ENCODE measurements at places on chromosomes 7 and 10.

GRCh38 chr10:126783806-126784557, 113.5 kb upstream of the C10orf90 start:
- no peak for DNase-seq

DNA sequence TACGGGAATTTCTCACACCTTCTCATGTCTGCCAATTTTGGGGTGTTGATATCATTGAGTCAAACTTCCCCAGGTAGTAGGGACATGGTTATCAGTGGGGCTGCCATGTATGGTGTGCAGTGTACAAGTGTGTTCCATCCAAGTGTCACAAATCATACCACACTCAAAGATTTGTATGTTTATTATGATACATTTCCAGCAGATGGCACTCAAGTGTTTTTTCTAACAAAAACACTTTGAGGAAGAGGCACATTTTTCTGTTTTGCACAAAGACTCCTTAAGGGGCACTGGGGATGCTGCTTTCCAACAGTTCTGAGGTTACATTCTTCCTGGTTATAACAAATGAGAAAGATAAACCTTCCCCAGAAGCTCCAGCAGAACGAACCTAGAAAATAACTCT, 414.5 kb downstream of the REEP3 start:
- DNase-seq = no peak

DNA sequence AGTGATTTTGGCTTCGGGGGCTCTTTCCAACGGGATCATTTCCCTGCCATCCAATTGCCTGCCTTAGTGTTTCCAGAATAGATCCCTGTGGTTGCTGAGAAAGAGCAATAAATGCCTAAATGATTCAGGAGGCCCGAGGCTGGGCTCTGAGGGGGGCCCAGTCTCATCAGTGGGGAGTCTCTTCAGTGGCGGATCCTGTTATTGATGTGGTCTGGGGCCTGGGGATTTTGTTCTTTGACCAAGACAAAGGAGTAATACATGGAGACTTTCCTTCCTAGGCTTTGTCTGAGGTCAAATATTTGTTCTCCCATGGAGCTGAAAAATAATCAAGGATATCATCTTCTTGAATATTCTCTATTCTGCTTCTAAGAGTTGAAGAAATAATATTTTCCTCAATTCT, 40.8 kb downstream of the TAS2R41 start:
- DNase-seq = no peak

DNA sequence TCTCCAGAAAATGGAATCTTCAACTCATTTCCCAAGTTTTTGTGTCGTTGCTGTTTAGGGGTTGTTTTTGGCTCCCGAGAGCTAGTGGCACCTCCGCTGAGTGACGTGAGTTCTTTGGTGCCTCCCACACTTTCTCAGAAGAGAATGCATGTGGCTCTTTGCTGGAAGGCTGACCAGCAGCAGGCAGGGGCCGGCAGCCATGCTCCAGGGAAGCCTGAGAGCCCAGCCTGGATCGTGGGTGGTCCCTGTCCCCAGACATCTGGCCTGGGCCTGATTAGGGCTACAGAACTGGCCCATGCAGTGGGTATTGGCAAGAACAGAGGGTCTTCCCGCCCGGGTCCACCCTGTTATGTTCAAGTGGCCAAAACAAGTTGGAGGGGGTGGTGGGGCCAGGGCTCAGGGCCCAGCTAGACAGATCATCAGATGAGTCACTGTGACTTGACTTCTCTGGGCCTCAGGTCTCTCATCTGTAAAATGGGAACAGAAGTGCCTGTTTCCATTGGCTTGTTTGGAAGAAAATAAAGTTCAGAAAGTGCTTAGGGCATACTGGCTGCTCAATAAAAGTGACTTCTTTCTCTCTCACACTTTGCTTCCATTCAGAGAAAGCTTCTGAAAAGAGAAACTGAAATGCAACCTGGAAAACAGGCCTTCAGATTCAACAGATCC, 83.1 kb downstream of the STRA8 start:
- DNase-seq = no peak

DNA sequence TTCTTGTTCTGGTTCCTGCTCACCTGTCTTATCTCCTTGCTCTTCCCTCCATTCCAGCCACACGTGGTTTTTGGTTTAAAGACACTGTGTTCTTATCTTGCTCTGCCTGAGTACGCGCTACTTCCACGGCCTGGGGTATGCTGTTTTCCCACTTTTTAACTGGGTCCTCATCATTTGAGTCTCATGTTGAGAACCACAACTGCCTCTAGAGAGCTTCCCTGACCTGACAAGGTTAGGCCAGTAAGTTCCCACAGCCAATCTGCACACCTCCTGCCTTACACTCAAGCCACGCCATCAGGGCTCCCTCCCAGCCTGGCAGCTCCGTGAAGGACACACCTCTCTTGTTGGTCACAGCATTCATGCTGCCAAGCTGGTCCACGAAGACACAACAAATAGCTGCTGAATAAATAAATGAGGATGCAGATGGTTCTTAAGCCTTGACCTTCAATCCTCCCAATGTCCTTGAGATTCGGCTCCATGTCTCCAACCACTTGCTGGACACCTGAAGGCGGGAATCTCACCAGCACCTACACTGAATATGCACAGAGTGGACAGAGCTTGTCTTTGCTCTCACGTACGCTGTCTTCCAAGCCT, 201.7 kb upstream of the KLF14 start:
- no peak for DNase-seq

- no peak for DNase-seq
Observed at GRCh38 chr10:44369854-44370253, 15.0 kb downstream of the CXCL12 start.

- DNase-seq = no peak
Observed at GRCh38 chr7:15503603-15504290, 58.1 kb downstream of the AGMO start.

DNA sequence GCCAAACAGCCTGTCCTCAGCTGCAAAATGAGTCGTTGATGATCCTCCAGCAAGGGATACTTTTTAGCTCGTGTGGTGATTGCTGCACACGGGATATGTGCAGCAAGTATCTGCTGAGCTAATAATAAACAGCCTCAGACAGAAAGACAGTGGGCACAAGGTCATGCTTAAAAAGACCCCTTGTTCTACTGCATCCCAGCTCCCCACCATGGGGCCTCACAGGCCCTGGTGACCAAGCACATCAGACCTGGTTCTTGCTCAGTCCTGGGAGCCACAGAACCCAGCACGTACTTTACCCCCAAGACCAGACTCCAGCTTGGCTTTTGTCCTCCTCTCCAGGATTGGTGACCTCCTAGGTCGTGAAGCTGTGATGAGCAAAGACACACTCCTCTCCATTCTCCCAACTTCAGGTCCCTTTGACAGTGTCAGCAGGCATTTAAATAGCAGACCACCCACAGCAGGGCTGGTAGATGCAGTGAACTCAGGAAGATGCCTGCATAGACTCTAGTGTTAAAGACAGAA, 50.5 kb downstream of the EGFR start:
- no peak for DNase-seq

GRCh38 chr7:138303230-138304070, 156.6 kb upstream of the TRIM24 start:
- no peak for DNase-seq

GRCh38 chr7:138258197-138258559, 181.9 kb downstream of the AKR1D1 start:
- no peak for DNase-seq

DNA sequence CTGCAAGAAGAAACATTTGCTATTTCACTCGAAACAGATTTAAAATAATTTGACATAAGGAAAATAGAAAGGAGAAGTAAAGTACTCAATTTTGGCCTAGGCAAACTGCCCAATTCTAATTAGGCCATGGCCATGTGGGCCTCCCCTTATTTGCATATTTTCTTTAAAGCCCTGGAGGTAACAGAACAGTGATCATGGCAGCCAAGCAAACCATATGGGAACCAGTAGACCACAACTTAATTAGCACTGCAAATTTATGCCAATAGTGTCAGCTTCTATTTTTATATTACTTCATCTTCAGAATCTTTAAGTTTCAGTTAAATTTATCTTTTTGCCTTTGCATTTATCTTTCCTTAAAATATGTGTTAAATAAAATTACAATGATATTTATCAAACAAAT, 63.3 kb upstream of the THSD7A start:
- no peak for DNase-seq

- DNase-seq = no peak
Observed at GRCh38 chr7:20896996-20897395, 110.3 kb upstream of the SP8 start.

GRCh38 chr7:121419201-121420148, 23.4 kb upstream of the FAM3C start:
- DNase-seq = no peak

DNA sequence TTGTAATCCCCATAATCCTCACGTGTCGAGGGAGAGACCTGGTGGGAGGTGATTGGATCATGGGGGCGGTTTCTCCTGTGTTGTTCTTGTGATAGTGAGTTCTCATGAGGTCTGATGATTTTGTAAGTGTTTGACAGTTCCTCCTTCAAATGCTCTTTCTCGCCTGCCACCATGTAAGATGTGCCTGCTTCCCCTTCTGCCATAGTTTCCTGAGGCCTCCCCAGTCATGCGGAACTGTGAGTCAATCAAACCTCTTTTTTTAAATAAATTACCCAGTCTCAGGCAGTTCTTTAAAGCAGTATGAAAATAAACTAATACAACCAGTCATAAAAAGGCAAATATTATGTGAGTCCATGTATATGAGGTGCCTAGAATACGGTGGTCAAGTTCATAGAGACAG, 87.5 kb downstream of the FRMD4A start:
- no peak for DNase-seq

GRCh38 chr7:921071-921461, 33.4 kb downstream of the ADAP1 start:
- no peak for DNase-seq

GRCh38 chr10:43419997-43420368, 11.0 kb upstream of the HNRNPF start:
- no peak for DNase-seq

DNA sequence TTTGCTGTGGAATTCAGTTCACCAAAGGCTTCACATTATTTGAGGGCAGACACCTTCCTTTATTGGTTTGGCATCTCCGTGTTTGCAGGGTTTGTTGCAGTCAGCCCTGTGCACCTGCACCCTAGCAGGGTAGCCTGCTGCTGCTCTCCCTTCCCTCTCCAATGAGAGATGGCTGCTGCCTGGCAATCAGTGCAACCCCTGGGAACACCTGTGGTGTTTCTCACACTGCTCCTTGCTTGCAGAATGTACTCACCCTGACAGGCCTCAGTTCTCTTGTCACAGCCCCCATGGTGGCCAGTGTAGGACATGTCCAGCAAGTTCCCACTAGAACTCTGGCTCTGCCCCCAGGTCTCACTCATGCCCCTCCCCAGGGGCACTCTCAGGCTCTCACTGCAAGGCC, 12.1 kb upstream of the PPIA start:
- no peak for DNase-seq

- DNase-seq = no peak
Observed at GRCh38 chr10:124916098-124916584, 25.8 kb upstream of the ZRANB1 start.

GRCh38 chr10:119131512-119132240, 27.8 kb downstream of the DENND10 start:
- no peak for DNase-seq

- DNase-seq = no peak
Observed at GRCh38 chr10:562142-562541, 127.3 kb downstream of the DIP2C start.

DNA sequence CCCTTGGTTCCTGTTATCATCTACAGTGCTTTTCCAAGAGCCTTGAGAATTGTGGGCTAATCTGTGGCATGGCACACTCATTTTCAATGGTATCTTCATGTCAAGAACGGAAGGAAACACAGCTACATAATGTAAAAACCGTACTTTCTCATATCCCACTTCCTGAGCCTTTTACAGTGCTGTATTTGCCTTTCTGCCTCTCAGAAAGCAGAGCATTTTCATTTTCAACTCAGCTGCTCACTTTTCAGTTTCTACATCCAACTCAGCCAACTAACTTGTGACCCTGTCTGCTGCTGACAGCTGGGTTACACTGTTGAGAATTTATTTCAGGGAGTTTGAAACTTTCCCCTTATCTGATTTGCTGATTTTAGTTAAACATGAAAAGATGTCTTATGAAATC, 875.8 kb upstream of the KCND2 start:
- DNase-seq = no peak

DNA sequence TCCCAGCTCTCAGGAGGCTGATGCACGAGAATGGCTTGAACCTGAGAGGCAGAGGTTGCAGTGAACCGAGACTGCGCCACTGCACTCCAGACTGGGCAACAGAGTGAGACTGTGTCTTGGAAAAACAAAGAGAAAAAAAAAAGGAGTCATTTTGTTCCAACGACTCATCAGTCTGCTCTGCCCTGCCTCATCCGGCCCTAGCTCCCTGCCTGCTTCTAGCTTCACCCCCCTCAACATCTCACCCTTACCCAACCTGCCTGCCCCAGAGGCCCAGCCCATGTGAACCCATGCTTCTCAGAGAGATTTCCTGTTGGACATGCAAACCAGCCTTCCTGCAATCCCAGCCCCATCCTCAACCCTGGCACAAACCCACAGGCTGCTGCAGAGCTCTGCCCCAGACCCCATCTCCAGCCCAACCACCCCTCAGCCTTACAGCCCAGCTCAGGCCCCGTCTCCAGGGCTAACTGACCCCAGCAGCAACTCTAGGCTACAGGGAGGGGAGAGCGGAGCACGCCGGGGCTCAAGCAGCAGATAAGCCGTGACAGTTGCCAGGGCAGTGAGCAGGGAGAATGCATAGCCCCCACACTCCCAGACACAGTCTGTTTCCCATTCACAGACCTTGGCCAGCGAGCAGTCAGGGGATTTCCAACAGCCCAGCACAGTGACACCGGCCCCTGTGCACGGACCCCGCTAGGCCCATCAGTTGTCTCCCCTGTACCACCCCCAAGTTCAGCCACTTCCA, 86.0 kb upstream of the KCTD7 start:
- no peak for DNase-seq

DNA sequence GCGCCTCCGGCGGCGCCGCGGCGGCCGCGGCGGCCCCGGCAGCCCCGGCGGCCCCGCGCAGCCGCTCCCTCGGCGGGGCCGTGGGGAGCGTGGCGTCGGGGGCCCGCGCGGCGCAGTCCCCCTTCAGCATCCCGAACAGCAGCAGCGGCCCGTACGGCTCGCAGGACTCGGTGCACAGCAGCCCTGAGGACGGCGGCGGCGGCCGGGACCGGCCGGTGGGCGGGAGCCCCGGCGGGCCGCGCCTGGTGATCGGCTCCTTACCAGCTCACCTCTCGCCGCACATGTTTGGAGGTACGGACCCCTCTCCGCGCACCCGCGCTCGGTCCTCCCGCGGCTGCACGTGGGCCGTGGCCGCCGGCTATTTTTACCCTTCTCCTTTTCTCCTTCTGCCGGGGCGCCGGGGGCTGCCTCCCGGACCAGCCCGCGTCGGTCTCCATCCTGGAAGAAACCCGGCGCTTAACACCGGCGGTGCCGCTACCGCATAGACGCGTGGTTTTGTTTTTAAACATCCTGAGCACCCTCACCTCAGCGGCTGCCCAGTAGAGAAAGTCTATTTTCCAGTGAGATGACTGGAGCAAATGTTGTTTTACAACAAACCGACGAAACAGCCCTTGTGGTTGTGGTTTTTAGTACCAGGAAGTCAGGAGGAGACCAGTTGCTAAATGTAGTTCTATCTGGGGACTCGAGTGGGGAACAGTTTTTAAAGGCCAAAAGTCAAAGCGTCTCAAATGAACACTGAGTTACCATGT, 1.3 kb downstream of the ZNRF2 start:
- DNase-seq = no peak

- DNase-seq = no peak
Observed at GRCh38 chr10:52074505-52075026, 239.5 kb upstream of the DKK1 start.
